ENCODE measurements at places on chromosomes 13 and 19. TPM values are rescaled to one million over a fixed set of nuclear protein-coding genes. Genes with fewer than 3 reads are reported as not detected.

DNA sequence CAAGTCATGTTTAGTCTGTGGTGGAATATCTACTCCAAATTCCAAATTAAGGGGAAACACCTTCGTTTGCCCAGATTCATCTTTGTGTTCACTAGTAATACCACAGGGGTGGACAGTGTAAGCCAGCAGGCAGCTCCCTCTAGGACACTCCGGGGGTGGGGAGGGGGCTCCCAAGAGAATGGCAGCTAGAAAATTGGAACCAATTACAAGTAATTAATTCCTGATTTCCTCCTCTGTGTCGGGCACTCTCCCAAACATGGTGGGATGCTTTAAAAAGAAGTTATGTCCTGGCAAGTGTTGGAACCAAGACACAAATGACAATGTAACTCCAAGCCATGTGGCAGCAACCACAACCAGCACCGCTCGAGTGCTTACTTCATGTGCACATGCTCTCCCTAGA, 5.9 kb downstream of the COL4A1 start:
- DNase-seq = no peak

- DNase-seq = no peak
These were observed 22.9 kb downstream of the TNFRSF19 start for GRCh38 chr13:23593148-23593547.

GRCh38 chr19:16334411-16334810, 9.8 kb downstream of the KLF2 start:
- DNase-seq = no peak

GRCh38 chr13:66618702-66619101, 611.4 kb downstream of the PCDH9 start:
- DNase-seq = no peak

GRCh38 chr13:53683608-53684007, 655.0 kb downstream of the OLFM4 start:
- DNase-seq = no peak

DNA sequence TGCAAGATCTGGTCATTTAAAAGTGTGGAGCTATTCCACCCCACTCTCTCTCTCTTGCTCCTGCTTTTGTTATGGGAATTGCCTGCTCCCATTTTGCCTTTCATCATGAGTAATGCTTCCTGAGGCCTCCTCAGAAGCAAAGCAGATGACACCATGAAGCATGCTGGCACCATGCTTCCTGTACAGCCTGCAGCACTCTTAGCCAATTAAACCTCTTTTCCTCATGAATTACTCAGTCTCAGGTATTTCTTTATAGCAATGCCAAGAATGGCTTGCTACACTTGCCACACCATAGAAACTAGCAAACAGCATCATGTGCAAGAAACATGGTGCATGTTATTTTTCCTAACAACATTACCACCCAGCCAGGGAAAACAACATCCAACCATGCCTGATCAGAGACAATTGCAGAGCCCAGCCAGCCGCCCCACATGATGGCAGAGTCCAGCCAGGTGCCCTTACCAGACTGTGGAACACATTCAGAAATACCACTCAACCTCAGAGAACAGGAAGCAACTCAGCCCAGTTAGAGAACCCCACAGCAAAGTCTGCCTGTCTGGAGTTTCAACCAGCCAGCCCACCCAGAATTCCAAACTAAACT, 36.9 kb downstream of the SYDE1 start:
- no peak for DNase-seq

DNA sequence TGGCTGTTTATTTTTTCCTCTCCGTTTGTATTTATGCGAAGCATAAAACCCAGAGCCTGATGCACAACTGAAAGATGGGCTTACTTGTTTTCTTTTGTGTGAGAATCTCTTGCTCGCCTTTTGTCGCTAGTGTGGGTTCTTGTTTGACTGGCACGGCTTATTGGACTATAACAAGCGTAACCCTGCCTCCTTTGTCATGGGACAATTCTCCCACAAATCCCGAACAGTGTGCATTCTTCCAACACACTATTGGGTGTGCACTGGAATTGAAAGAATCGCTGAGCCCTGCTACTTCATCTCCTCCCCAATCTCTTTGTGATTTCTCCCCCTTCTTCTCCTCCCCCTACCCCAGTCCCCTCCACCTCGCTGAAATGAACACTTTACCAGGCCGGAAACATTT, 110.8 kb downstream of the ZIC5 start:
- DNase-seq = no peak

DNA sequence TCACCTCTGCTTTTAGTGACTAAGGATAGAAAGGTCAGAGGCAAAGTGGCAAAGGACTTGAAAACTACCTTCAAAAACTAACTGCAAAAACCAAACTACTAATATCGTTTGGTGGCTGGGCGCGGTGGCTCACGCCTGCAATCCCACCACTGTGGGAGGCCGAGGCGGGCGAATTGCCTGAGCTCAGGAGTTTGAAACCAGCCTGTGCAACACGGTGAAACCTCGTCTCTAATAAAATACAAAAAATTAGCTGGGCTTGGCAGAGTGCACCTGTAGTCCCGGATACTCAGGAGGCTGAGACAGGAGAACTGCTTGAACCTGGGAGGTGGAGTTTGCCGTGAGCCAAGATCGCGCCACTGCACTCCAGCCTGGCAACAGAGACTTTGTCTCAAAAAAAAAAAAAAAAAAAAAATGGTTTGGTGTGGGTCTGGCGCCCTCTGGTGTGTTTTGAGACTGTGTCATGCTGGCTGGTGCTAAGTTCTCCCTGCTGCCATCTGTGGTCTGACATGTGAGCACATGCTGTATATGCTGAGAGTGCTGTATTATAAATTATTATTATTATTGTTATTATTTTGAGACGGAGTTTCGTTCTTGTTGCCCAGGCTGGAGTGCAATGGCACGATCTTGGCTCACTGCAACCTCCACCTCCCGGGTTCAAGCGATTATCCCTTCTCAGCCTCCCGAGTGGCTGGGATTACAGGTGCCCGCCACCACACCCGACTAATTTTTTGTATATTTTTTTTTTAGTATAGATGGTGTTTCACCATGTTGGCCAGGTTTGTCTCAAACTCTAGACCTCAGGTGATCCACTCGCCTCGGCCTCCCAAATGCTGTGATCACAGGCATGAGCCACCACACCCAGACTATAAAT, 36.0 kb upstream of the RNF17 start:
- peak; percentile 65 for DNase-seq

Gene DOCK6
- 36.0 TPM for polyA plus RNA-seq

Gene C19orf67
- polyA plus RNA-seq = not detected

Gene EDNRB
- 15.6 TPM for polyA plus RNA-seq

Gene OPA3
- 22.3 TPM for polyA plus RNA-seq

Gene ICAM5
- 0.35 TPM for polyA plus RNA-seq

Gene HSPH1
- 55.3 TPM for polyA plus RNA-seq

Gene NLRP13
- not detected for polyA plus RNA-seq

Gene FUZ
- polyA plus RNA-seq = 24.3 TPM
